CD4-positive, alpha-beta T cell treated with Interferon gamma for 1 hour (primary cell): ENCODE measurements at places on chromosomes 16 and 17.

DNA sequence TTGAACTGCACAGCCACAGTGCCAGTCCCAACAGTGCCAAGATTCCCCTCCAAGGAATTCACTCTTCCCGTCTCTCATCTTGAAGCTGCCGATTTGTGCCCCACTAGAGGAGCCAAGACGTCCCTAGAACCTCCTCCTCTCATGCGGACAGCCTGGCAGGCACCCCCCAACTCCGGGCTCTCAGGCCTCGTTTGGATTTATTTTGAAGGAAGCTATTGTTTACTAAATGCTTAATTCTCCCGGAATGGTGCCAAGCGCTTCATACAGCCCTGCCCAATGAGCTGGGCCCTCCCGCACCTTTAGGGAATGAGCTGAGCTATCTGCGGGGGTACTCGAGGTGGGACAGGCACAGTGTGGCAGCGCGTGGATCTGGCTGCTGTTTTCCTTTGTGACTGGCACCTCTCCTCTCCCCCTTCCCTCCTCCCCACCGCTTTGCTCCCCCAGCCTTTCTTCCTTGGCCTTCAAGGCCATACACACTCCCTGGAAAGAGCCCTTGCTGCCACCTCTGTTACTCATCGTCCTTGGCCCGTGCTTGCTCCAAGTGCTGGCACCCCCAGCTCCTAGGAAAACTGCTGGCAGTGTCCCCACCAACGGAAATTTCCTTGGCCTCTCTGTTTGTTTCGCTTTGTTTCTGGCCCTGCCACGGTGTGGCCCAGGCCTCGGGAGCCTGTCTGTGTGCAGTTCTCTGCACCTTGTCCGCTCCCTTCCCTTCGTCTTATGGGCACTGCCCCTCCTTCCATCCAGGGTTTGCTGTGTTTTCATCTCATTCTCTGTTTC is 49.9 kb upstream of the CDR2 start:
- no peak for DNase-seq

- DNase-seq: no peak
Observed at GRCh38 chr16:67963662-67964321, 4.6 kb downstream of the SLC12A4 start.

- peak; percentile 53 for DNase-seq
Observed at GRCh38 chr16:2250652-2251295, 613 bp downstream of the ECI1 start.

GRCh38 chr17:40108970-40109824 is 8.8 kb upstream of the NR1D1 start:
- DNase-seq: no peak

DNA sequence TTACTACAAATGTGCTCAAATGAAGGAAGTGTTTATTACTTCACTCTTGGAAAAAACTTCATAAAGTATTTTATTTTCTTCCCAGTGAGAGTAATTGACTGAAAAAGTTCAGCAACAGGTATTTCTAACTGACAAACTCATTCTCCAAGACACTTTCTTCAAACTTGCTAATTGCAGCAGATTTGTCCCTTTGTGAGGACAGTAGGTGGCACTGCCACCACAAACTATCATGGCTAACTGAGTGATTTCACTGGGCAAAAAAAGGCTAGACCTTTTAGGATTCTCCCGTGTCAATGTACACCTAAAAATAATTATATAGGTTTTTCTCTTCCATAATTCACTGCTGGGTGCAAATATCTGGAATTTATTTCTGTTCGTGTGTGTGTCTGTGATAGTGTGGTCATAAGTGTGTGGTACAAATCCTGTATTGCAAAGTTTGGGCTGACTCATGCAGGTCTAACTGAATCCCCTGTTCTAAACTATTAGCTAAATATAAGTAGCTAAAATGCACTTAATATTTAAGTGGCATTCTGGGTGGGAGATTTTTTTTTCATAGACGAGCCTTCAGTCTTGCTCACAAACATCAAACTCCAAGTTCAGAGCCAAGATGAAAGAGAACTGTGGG is 3.9 kb downstream of the HS3ST3A1 start:
- peak; percentile 21 for DNase-seq

- no peak for DNase-seq
Observed at GRCh38 chr17:33560165-33560564, 267.1 kb upstream of the ASIC2 start.

DNA sequence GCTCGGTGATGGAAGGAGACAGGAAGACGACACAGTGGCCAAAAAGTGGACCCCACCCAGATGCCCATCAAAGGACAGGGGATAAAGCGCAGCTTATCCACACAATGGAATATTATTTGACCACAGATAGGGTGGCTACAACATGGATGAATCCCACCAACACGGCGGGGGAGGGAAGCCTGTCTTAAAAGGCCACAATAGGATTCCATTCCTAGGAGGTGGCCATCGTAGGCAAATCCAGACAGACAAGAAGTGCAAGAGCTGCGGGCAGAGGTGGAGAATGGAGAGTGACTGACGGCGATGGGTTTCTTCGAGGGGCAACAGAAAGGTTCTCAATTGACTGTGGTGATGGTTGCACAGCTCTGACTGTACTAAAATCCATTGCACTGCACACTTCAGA is 16.0 kb downstream of the SLC38A8 start:
- no peak for DNase-seq
